Fibroblast of lung (primary cell): ENCODE measurements at places on chromosomes 2 and 18. TPM values are rescaled to one million over a fixed set of nuclear protein-coding genes. Genes with fewer than 3 reads are reported as not detected.

GRCh38 chr2:25483607-25484266, 142.0 kb upstream of the DNMT3A start:
- DNase-seq: no peak

The MTCL1 gene
- 38.0 and 56.0 TPM in 2 replicates for total RNA-seq

GRCh38 chr18:59272221-59272888, 899 bp downstream of the RAX start:
- DNase-seq: no peak

GRCh38 chr2:238916176-238916874, 68.4 kb downstream of the TWIST2 start:
- no peak for DNase-seq

The PRKD3 gene
- total RNA-seq: 51.4 and 67.7 TPM in 2 replicates

- peak; percentile 60 for DNase-seq
Observed at GRCh38 chr2:109128616-109129355, at the start of gene SH3RF3. Gene SH3RF3, plus strand, starts transcription at chr2:109129205.

DNA sequence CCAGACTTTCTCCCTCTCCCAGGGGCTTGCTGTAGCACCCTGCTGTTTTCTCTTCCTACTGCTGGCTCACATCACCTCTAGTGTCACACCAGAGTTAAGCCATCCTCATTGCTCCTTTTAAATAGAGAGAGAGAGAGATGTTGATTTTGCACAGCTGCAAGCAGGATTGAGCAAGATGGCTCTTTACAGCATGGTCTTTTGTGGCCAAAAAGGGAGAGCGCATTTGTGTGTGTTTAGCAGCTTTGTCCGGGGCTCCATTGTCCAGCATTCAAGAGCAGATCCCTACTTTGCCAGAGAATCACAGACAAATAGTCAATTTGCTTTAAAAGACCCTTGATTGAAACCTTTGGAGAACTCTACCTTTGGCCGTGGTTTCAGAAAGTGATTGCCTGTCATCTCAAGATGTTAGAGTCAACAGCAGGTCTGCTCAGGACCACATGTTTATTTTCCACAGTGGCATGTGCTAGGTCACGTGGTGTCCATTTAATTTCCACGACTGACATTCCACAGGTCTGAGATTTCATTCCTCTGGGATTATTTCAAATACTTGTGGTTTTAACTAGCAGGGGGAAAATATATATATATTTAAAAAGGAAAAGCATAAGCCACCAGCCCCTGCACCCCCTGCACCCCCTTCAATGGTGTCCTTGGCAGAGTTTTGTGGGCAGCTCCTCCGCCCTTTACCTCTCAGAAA, 359.9 kb upstream of the SLC14A2 start:
- DNase-seq: peak; percentile 91

DNA sequence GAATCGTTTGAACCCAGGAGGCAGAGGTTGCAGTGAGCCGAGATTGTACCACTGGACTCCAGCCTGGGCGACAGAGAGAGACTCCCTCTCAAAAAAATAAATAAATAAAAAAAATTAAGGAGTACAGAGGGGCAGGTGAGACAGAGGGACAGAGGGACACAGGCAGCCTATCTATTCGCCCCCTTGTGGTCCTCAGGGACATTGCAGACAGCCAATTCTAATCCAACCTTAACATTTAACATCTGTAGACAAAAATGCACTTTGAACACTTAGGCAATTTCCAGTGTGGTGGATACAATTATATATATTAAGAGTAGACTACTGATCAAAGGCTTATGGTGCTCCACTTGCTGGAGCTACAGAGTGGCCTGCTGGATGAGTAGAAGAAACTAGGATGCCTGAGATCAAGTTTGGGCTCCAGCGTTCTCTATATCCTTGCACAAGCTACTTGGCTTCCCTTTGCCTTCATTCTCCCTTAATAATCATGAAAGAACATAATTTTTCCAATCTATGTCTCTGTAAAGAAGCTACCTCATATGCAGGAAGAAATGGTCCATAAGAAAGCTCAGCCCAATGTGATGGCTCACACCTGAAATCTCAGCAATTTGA, 8.2 kb upstream of the SMARCAL1 start:
- peak; percentile 50 for DNase-seq

The SH3BP4 gene
- 36.5 and 74.8 TPM in 2 replicates for total RNA-seq

The SLC1A4 gene
- total RNA-seq: 13.1 and 20.8 TPM in 2 replicates

DNA sequence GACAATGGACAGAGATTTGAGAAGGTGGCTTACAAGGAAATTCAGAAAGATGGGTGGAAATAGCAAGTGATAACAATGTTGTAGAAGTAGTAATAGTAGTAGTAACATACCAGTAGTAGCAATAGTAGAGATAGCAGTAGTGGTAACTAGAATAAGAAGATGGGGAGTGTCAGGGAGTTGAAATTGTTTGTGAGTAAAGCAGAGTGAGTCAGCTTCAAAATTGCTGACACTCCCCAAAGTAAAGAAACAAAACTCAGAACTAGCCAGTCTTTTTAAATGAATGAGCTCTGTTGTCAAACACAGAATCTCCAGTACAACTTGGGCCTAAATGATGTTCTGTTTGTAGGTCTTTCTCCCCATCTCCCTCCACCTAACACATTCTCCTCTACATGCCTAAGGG, 1040.9 kb downstream of the CBLN2 start:
- DNase-seq: no peak

DNA sequence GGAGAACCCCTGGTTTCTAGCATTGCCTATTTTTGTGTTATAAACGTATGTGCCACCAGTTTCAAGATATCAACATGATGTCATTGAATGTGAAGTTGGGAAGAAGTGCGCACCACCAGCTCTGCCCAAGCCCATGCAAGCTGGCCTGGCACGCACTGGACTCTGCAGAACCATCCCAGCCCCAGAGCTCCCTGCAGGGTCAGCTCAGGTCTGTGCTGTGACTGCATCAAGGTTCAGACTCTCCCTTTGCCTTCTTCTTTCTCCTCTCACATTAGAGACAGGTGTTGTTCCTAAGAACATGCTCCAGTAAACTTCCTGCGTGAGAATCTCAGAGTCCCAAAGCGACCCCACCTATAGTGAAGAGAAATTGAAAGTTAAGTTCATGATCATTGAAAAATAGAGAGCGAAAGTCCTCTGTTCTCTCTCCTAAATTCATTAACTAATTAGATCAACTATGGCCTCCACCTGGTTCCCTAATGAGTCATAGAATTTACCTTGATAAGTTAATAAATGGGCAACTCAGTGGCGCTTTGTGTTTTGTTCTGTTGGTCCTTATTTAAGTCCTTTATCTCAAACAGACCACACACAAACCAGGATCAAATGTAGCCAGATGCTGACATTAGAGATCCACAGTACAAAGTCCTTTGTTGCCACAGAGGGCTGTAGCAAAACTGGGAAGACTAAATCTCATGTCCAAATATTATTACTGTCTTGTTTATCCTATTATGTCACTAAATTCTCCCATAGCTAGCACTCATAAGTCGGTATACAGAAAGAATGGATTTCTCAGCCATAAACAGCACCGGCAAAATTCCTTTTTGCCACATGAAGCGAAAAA, 432.3 kb downstream of the STK39 start:
- no peak for DNase-seq

The NOL4 gene
- total RNA-seq: not detected in 2 replicates

- DNase-seq: no peak
Observed at GRCh38 chr2:56192664-56193305, 9.0 kb downstream of the CCDC85A start.

- no peak for DNase-seq
Observed at GRCh38 chr18:22624176-22624575, 206.5 kb upstream of the CTAGE1 start.

The PPIL3 gene
- total RNA-seq: 66.9 and 76.8 TPM in 2 replicates

The KIF1A gene
- total RNA-seq: not detected in 2 replicates

GRCh38 chr2:18927525-18928232, 338.3 kb upstream of the NT5C1B start:
- DNase-seq: no peak

- DNase-seq: no peak
Observed at GRCh38 chr2:180778291-180778690, 202.1 kb upstream of the UBE2E3 start.

GRCh38 chr2:69109255-69109654, 96.3 kb downstream of the ANTXR1 start:
- DNase-seq: no peak

GRCh38 chr18:48802543-48803290, 148.0 kb downstream of the SMAD7 start:
- DNase-seq: no peak

The NCKAP5 gene
- 1.0 and 2.6 TPM in 2 replicates for total RNA-seq

The TGOLN2 gene
- total RNA-seq: 80.4 and 112 TPM in 2 replicates

- peak; percentile 20 for DNase-seq
Observed at GRCh38 chr2:177161741-177162460, 50.7 kb upstream of the HNRNPA3 start.

DNA sequence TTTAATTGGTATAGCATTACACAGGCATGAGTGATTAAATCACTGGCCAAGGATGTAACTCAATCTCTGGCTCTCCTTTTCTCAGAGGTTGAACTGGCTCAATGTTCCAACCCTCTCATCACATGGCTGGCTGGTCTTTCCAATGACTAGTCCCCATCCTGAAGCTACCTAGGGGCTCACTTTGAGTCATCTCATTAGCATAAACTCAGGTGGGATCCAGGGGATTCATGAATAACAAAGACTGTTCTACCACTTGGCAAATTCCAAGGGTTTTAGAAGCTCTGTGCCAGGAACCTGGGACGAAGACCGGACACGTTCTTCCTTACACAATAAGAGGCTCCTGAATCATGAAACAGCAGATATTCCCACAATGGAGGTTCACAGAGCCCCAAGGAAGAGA, 145.0 kb upstream of the SPATS2L start:
- DNase-seq: no peak

The SULT1C4 gene
- 0.26 and 0.50 TPM in 2 replicates for total RNA-seq

The ASB1 gene
- 18.2 and 40.6 TPM in 2 replicates for total RNA-seq

The SYT4 gene
- not detected in 2 replicates for total RNA-seq
